Fibroblast of skin of left biceps (primary cell): ENCODE measurements at places on chromosomes 13 and 19.
A peak's percentile ranks its signal among the peaks of the same experiment; 100 is the strongest.

GRCh38 chr13:75769141-75769905 lies 133.2 kb downstream of the LMO7 start:
- peak; percentile 76 for DNase-seq

- no peak for DNase-seq
Observed at GRCh38 chr19:7888826-7889217, 512 bp downstream of the LRRC8E start.

- no peak for DNase-seq
Observed at GRCh38 chr19:46607448-46607841, 6.3 kb downstream of the CALM3 start.

- DNase-seq, result no peak
Observed at GRCh38 chr19:50290011-50290410, 39.2 kb downstream of the KCNC3 start.

GRCh38 chr19:18261474-18261873 lies 12.8 kb downstream of the IQCN start:
- no peak for DNase-seq

DNA sequence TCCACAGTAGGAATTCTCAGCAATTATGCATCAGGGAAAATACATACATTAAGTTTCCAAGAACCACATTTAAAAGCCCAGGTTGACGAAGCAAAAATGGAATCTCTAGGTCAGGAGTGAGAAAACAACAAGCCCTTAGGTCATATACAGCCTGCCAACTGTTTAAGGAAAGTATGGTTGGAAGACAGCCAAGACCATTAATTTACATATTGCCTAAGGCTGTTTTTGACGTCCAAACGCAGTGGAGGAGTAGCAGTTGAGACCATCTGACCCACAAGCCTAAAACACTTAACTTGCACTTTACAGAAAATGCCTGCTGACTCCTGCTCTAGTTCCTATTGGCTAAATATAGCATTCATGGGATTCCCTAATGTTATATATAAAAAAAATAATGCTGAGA lies 299.0 kb downstream of the ITGBL1 start:
- peak; percentile 36 for DNase-seq

DNA sequence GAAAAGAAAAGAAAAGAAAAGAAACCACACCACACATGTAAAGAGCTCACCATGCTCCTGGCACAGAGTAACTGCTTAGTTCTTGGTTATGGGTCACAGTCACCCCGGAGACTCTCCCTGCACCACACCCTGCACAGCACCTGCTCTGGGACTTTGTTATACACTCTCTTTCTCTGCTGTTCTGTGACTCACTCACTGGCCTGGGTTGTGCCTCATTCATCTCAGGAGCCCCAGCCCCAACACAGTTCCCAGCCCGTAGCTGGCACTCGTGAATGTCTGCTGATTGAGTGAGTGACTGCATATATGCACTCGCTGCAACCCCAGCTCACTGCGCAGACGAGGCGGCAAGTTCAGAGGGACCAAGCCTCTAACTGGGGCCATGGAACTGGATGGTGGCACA lies 22.9 kb upstream of the ZNF507 start:
- DNase-seq, result no peak

GRCh38 chr13:35988648-35989081 lies 142.5 kb downstream of the DCLK1 start:
- no peak for DNase-seq

DNA sequence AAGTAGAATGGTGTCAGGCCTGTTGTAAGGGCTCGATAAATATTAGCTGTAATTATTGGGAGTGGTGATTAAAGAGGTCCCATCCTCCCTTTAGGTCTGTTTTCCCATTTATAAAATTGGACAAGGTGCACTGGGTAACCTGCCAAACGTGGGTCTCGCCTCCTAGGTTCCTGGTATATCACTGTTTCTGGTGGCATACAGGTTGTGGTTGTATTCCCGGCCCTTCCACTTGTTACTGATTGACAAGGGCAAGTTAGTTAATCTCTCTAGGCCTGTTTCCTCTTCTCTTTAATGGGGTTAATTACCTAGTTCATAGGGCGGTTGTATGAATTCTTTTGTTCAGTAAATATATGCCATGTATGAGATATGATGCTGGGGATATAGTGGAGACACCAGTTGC lies 1.5 kb downstream of the PPP2R1A start:
- no peak for DNase-seq

DNA sequence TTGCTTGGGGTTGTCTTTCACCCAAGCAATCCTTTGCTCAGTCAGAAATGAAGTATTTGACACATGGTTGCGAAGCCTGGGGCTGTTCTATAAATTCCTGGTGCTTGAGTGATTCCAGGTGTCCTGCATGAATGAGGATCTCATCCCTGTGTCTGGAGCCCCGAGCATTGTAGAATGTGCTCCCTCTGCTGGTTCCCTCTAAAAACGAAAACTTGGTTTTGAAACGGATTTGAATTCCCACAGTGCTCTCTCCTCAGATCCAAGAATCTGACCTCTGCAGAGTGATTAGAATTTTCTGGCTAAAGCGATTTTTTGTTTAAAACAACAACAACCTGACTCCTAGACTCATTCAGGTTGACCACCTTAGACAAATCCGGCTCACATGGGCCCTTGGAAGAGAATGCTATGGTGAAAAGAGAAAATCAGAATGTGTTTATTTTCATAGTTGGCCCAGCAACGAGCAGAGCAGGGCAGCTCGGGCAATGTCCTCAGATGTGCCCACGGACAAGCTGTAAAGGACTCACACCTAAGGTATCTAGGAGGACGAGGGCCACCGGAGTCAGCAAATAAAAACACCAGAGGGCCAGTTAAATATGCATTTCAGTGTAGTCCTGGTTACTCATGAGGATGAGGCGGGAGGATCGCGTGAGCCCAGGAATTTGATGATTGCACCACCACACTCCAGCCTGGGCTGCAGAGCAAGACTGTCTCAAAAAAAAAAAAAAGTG lies 8.7 kb upstream of the ATP12A start:
- peak; percentile 82 for DNase-seq

DNA sequence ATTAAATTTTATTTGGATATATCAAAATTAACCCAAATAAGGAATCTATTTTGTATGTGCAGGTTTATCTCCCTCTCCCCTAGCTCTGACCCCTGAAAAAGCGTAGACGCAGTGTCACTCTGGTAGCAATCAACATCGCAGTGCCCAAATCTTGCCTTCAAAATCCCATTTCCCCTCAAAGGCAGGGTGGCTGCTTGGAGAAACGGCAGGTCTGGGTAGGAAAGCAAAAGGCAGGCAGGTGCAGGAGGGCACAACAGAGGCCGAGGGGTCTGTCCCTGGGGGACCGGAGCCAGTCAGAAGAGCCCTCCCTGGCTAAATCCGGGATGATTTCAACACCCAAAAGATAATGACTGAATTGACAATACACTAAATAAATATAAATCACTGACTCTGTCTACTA lies 41.9 kb downstream of the NAXD start:
- no peak for DNase-seq

GRCh38 chr13:28055357-28055756 lies 45.0 kb downstream of the FLT3 start:
- no peak for DNase-seq

- DNase-seq, result no peak
Observed at GRCh38 chr13:20412691-20413355, 112.8 kb downstream of the CRYL1 start.

- DNase-seq, result no peak
Observed at GRCh38 chr13:52130641-52131040, 1.8 kb upstream of the NEK5 start.

DNA sequence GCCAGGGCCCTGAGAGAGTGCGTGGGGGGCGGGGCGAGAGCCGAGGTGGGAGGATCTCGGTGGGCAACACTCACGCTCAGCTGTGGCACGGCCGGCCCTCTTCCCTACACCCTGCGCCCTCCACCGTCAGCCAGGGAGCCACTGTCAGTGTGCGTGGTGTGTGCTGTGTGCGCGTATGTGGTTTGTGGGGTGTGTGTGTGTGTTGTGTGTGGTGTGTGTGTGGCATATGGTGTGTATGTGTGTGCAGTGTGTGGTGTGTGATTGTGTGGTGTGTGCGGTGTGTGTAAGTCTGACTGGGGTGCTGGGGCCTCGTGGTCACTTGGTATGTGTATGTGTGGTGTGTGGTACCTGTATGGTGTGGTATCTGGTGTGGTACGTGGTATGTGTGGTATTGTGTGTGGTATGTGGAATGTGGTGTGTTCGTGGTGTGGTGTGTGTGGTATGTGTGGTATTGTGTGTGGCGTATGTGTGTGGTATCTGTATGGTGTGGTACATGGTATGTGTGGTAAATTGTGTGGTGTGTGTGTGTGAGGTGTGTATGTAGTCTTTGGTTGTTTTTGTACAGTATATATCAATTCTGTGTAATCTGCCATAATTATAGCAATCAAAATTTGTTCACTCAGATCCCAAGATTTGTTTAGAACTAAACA lies 5.1 kb downstream of the GRK1 start:
- DNase-seq, result no peak

DNA sequence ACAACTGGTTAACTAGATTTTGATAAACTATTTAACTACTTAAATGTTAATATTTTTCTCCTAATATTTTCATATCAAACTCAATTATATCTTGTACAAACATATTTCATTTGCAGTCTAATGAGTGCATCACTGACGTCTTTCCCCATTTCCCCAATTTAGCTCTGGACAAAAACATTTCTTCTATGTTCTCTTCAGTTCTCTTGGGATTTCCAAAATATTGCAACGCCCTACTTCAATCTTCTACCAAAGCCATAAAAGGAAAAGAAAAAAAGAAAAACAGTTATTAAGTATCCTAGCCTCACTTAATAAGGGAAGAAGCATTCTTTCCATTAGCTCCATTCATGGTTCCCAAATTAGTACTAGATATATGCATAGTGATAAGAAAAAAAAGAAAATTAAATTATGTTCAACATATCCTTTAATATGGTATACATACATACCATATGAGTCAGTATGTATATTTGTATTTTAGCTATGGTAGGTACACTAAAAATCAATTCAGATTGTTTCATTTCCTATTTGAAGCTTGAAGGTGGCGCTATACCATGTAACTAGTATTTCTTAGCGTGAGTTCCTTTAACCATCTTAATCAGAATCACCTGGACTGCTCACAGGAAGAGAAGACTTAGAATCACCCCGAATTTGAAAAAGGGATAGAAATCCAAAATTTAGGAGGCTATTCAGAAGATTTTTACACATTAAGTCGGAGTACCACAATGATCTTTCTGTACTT lies 9.9 kb downstream of the FBXL3 start:
- no peak for DNase-seq

DNA sequence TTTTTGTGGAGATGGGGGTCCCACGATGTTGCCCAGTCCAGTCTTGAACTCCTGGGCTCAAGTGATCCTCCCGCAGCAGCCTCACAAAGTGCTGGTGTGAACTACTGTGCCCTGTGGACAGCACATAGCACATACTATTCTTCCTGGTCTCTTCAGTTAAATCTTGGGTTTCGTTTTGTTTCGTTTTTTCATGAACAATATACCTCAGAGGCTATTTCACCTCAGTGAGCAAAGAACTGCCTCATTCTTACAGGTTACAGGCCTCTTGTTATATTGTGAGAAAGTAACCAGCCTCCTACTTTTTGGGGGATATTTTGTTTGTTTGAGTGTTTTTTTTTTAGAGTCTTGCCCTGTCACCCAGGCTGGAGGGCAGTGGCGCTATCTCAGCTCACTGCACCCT lies 1.3 kb upstream of the C3 start:
- DNase-seq, result no peak

DNA sequence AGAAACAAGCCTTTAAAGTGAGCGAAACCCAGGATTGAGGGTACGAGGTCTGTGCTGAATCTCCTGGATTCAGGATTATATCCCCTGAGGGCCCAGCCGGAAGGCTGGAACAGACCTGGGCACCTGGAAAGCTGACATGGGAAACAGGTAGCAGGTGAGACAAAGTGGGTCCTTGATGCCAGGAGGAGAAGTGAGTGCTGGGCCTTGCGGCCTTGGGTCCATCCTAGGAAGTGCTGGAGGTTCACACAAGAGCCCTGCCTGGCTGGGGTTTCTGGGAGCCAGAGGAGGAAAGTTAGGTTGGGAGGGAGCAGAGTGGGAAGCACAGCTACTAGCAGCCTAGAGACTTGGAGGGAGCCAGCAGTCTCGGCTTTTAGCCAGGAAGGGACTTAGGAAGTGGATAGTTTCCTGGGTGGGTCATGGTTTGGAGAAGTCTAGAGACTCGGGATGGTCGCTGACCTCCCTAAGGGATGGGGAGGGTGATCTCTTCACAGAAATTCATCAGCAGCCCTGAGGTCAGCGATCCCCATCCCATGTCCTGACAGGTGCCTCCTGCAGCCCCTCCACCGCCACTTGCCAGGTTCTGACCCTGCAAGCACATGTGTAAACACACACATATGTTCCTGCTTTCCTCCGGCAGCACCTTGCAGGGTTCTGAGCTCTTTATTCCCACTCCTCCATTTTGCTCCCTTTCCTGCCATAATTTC lies 29.4 kb upstream of the ZNF492 start:
- no peak for DNase-seq
